ENCODE measurements at places on chromosomes 5 and 9.

- no peak for DNase-seq
Observed at GRCh38 chr9:70259512-70259802, 679 bp downstream of the SMC5 start.

GRCh38 chr9:88013035-88013434, 38.7 kb upstream of the CDK20 start:
- no peak for DNase-seq

DNA sequence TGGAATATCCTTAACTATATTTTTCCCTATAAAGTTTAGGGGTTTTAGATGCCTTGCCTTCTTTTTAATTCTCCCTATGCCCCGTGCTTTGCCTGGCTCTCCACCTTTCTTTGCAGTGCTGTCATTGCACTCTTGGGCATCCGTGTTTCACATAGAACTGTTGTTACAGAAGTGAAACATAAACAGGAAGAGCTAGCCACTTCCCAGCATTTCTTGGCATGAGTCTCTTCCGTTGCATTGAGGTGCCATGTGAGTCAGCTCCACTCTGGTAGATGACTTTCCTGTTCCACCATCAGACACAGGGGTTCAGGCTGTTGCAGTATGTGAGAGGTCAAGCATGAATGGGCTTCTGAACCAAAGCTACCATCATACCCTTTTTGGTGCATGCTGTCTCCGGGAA, 73.4 kb downstream of the ANGPTL2 start:
- peak; percentile 92 for DNase-seq

DNA sequence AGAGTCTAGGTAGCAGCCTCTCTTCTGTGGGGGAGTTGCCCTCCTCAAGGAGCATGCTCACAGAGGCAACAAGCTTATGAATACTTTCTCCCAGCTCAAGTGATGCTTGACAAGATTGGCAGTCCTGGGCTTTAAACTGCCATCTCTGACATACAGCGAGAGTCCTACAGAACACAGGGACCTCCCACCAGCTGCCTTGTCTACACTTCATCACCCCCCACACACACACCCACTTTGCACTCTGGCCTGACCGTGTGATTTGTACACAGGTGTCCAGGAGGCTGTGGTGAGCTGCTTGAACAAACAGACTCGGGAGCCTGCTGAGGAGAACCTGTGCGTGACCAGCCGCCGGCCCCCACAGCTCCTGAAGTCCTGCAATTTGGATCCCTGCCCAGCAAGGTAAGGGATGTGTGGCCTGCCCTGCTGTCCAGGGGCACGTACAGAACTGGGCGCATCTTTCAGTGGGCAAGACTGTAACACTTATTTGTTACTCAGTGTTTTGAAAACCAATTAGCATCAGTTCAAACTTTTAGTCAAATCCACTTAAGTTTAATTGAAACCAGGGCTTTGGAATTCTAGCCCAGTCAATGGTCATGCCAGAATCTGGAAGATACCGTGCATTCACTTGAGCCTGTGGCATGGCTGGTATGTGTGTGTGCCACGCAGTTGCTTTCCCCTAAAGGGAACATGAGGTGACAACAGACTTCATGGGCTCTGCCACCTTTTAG, 247.5 kb downstream of the ADAMTSL1 start:
- no peak for DNase-seq

GRCh38 chr9:121851641-121852091, 200.2 kb downstream of the DAB2IP start:
- DNase-seq, result no peak

GRCh38 chr9:129023036-129023907, 4.9 kb downstream of the SH3GLB2 start:
- no peak for DNase-seq

All from PC-3 (cell line).